ENCODE measurements at places on chromosomes 11 and 22.

DNA sequence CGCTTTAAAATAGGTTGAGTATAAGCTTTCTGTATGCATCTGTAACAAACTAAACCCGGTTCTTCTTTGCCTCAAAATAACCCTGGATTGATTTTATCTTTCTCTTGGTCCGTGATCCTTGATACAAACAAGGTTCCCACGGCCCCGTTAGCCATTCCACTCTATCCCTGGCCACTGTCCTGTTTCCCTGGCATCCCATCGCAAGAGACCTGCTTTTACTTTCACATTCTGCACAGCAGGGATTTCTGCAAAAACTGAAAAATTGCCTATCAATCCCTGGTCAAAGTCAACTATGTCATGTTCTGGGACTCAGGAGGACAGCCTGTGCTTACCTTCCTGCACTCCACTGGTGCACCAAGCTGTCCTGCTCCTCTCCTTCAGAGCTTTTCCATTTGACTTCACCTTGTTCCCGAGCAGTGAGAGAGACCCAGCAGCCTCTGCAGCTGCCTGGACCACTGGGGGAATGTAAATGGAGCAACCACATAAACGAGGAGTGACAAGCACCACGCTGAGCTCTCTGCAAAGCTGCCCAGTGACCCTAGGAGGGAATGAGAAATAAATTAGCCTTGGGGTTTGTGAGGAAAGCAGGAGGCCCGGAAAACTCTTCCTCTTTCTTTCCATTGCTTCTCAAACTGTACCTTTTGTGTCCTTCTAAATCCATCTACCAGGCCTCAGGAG is 175.9 kb downstream of the NTM start:
- DNase-seq, result no peak

GRCh38 chr22:38504731-38505540 is 1.2 kb downstream of the DDX17 start:
- peak; percentile 58 for DNase-seq

DNA sequence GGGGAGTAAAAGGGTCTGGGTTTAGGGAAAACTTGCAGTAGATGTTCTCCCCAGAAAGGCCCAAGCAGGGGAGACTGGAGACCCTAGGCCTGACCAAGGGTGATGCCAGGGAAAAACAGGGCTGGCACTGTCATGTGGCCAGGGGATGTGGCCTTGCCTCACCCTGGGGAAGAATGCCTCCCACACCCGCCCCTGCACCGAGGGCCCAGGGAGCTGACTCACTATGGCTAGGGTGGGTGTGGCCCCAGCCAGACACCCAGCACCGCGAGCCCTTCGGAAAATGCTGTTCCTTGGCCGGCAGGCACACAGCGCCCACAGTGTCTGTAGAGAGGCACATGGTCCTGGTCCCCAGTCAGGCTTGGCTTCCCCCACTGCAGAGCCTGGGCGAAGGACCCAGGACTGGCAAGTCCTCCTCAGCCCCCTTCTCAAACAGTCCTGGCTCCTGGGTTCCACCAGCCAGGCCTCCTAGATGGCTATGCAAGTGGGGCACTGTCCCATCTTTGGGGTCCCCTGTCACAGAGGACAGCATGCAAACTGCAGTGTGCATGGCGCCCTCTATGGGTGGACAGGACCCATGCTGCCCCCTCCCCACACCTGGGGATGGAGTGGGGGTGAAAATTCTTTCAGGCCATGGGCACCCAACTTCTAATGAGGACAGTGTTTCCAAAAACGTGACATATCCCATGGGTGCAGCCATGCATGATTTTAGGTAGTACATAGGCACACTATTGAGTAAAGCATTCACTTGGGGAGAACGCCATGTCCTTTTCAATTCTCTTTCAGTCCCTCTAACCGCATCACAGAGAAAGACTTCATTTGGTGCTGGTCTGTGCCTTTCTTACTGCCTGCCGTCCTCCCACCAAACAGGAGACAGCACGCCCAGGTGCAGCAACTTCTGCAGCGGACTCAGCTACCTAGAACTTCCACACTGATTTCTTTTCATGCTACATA is 15.2 kb downstream of the TMPRSS5 start:
- peak; percentile 20 for DNase-seq

- DNase-seq, result peak; percentile 92
Observed at GRCh38 chr22:38176170-38176741, 5.4 kb downstream of the PLA2G6 start.

GRCh38 chr22:49291169-49291568 is 536.5 kb downstream of the BRD1 start:
- DNase-seq, result no peak

- DNase-seq, result peak; percentile 84
Observed at GRCh38 chr11:70202920-70203750, at the start of gene FADD. Gene FADD, plus strand, starts transcription at chr11:70203296. Its CDS starts 164 bp downstream, at chr11:70203460.

DNA sequence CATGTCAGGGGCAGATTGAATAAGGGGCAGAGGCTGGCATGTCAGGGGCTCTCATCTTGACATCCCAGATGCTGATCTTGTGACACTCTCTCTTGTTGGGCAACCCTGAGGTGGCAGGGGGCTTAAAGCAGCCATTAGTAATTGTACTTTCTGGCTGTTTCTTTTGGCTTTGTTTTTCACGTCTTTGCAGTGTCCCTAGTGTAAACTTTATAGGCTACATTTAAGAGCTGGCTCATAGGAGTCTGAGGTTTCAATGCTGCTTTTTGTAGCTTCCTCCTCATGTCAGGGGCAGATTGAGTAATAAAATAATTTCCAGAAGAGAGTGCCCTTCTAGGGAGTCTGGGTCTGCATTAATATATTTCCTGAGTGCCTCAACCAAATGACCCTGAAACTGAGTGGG is 86.1 kb downstream of the RAB38 start:
- DNase-seq, result peak; percentile 14

DNA sequence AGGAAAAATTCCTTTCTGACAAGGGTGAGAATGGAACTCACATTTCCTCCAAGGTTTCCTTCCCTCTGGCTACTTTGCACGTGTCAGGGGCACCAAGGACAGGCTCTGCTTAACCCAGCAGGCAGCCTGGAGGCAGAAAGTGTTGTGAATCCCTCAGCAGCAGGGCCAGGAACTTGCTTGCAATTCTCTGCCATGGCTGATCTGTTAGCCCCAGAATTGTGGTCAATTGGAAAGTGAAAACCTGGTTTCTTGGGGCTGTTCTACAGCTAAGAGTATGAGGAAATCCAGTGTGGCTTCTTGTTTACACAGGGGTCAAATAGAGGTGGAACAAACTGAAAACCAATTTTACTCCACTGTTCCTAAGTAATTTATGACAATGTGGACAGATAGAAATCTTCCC is 38.3 kb upstream of the CEP295 start:
- no peak for DNase-seq

- no peak for DNase-seq
Observed at GRCh38 chr11:16364254-16364653, 7.9 kb upstream of the SOX6 start.

DNA sequence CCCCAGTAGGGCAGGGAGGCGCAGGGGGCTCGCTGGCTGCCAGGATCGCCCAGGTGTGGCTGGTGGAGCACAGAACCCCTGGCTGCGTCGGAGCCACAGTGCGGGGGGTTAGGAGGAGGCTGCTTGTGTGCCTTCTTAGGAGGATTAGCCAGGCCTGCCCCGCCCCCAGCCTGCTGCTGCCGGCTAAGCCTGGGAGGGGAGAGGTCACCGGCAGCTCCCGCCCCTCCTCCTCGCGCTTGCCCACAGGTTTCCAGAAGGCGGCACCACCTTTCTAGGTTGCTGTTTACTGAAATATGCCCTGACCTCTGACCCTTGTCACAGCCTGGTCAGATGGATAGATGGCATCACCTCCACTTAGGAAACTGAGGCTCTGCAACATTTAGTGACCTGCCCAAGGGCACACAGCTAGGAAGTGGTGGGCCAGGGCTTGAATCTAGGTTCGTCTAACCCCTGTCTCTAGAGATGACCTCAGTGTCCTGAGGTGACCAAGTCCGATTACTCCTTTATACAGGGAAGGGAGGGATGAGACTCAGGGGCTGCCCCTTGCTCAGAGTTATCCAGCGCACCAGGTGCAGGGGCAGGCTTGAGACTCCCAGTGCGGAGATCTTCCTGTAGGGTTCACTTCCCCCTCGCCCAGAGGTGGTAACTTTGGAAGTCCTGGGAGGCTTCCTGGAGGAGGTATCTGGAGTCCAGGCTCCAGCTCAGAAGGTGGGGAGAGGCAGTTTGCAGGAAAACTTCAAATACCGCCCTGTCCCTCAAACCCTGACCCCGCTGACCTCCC is 44.0 kb downstream of the MYO7A start:
- no peak for DNase-seq

DNA sequence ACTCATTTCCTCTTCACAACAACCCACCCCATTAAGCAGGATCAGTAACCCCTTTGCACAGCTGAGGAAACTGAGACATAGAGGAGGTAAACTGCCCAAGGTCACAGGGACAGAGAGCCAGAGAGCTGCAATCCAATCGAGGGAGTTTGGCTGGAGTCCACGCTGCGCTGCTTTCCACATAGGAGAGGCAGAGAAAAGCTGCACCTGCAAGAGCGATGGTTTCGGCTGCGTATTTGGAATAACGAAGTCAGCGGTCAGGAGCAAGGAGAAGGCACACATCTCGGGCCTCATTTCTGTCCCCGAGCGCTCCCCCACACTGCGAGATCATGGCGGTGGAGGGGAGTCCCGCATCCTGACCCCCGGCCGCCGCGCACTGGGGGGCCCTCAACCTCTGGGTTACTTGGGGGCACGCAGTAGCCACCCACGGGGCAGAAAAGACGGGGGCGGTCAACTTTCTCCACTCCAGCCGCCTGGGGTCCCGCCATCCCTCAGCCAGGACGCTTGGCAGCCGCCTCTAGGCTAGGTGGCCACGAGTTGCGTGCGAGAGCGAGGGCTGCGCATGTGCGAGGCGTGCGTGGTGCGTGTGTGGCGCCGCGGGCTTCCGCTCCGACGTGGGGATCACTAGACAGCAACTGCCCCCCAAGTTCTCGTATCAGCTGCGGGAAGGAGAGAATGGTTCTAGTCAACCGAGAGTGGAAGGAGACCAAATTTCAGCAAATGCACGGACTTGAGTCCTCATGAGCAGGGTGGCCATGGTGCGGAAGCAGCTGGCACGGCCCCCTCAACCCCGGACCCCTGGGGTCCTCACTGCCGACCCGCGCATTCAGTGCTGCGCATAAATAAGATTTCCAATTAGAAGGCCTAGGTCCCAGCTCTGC is 42.3 kb upstream of the CLDN5 start:
- DNase-seq, result no peak

- DNase-seq, result peak; percentile 61
Observed at GRCh38 chr11:22656130-22656529, 10.3 kb upstream of the GAS2 start.

- peak; percentile 94 for DNase-seq
Observed at GRCh38 chr22:49962012-49962750, 1.6 kb downstream of the PIM3 start.

Data from fibroblast of gingiva (primary cell).